ENCODE measurements at places on chromosomes 5 and 9.

- DNase-seq, result no peak
Measured at GRCh38 chr5:114500756-114501155, 138.9 kb downstream of the KCNN2 start.

DNA sequence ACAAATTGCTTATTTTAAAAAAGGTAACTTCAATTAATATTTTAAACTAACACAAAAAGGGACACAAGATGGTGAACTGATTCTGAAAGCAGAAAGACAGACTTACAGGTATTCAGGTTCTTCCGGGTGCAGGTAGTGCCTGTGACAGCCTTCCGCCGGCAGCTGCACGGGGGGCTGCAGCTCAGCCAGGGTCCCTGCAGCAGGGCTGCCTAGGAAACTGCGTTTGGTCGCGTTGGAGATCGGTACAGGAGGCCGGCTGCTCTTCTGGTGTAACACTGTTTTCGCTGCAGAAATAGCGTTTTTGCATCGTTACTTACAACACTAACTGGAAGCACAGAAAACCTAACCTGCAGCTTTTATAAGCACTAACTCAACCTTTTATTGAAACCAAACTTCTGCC, 80.0 kb downstream of the CAMSAP1 start:
- no peak for DNase-seq

GRCh38 chr5:146860213-146860893, 18.2 kb downstream of the PPP2R2B start:
- no peak for DNase-seq

GRCh38 chr9:13351778-13352386, 72.4 kb upstream of the MPDZ start:
- peak; percentile 61 for DNase-seq

GRCh38 chr5:151070449-151070848, 10.4 kb downstream of the TNIP1 start:
- peak; percentile 78 for DNase-seq

DNA sequence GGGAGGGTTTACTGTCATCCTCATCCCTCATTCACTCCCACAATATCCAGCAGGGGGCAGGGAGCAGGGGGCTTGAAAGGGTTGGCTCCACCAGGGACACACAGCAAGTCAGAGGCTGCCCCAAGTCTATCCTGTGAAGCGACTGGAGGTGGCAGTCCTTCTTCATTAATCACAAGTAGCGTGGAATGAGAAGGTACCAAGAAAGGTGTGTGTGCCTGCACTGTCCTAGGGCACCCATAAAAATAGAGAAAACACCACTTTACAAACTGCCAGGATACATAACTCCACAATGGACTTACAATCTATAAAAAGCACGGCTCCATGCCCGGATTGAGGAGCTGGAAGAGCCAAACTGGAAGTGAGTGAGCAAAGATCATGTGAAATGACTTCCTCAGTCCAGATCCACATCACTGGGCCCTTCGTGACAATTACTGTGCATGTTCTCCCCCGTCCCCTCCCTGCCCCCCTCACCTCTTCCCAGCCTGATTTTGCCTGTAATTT, 183.9 kb downstream of the SLIT3 start:
- DNase-seq, result no peak

GRCh38 chr5:82348784-82349425, 70.8 kb upstream of the RPS23 start:
- DNase-seq, result no peak

GRCh38 chr5:150644514-150644913, 4.1 kb downstream of the SYNPO start:
- no peak for DNase-seq

DNA sequence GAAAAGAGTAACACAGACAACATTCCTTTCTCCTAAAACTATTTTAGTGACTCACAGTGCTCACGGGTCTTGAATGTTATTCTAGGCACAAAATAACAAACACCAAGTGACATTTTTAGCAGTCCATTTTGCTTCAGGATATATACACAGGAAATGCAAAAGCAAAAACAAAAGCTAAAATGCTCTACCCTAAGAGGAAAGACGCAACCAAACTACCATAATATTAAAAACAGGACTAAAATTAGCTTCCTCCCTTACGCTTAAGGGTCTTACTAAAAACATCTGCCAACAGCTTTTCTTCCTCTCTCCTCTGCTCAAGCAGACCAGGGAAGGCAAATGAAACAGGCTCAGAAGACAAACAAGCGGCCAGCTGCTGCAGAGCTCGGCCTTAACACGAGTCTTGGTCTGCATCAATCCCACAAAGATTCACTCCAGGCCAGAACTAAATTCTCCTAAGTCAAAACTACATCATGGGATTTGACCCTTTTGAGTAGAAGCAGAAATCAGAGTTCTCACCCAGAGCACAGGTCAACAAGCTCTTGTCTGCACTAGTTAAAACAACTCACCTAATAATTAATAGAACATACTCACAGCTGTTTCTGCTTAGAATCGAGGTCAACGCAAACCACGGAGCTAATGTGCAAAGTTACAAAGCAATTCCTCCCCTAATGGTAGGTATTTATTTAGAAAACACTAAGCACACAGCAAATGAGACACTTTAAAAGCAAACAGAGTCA, 62.3 kb downstream of the RAPGEF1 start:
- no peak for DNase-seq

- DNase-seq, result no peak
Measured at GRCh38 chr9:119739476-119739875, 370.2 kb upstream of the BRINP1 start.

DNA sequence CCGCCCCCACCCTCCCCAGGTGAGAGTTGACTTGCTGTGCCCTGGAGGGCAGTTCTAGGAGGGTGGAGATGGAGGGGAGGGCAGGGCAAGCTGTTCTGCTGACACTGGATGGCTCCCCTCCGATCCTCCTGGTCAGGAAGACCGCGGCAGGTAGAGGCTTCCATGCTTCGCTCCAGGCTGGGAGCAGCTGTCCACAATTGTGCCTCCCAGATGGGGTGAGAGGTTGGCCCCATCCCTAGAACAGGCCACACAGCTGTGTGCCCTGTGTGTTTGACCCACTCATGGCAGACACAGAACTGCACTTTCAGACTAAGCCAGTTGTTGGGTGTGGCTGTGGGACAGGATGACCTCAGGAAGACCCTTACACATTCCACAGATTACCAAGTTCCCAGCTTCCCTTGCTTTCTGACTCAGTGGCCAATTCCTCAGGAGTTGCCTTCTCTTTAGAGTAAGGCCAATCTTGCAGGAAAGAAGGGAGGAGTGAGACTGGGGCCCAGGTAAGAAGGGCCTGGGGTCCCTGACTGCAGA, 72.1 kb upstream of the HSPA9 start:
- DNase-seq, result no peak

GRCh38 chr5:120446901-120447300, 17.2 kb upstream of the PRR16 start:
- no peak for DNase-seq

GRCh38 chr5:1965925-1966324, 83.2 kb upstream of the IRX4 start:
- no peak for DNase-seq

DNA sequence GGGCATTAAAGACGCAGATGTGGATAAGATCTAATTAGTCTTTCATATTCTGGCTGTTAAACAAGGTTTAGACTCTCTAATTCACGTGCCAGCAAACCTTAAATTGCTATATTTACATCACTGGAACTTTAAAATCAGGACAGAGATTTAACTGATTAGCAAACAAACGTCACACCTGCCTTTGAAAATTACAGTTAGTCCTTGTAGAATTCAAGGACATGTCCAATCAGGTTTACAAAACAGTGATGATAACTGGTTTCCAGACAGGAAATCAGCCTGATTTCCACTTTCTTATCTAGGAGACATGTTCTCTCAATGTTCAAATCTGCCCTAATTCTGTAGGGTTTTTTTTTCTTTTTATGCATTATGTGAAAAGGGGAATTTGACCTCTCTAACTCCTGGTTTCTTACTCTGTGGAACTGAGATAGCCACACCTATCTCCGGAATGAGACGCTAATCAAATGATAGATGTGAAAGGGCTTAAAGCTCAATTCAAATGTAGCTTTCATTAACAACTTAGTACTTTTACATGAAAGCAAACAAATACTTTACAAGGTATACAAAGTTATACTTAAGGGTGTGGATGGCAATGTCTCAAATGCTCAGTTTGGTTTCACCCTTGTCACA, 26.5 kb downstream of the SPINK5 start:
- DNase-seq, result no peak

DNA sequence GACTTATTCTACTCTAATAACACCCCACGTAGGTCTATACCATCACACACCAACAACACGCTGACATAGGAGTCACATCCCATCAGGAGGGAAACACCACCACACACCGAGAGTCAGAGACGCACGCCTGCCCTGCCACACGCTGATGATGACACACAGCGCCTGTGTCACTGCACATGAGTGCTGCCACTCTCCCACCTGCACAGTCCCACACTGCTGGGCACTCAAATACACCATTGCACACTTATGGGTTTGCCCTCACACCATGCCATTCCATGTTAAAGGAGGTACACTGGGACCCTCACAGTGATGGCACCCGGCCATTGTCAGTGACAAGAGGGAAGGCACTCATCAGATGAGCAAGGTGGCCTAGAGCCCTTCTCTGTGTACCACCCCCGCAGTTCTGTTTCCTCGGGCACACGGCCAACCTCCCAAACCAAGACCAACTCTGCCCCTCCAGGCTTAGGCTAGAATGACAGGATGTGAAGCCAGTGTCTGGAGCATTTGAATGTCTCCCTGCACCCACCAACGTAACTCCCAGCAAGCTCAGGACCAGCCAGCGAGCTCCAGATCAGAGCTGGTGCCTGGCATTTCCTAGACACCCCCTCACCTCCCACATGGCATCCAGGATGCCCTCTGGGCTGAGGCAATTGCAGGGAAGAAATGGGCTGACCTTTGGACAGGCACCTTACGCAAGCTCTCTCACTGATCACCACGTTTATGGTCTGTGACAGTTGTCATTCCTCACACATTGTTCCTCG, 3.6 kb upstream of the CPLX2 start:
- peak; percentile 60 for DNase-seq

DNA sequence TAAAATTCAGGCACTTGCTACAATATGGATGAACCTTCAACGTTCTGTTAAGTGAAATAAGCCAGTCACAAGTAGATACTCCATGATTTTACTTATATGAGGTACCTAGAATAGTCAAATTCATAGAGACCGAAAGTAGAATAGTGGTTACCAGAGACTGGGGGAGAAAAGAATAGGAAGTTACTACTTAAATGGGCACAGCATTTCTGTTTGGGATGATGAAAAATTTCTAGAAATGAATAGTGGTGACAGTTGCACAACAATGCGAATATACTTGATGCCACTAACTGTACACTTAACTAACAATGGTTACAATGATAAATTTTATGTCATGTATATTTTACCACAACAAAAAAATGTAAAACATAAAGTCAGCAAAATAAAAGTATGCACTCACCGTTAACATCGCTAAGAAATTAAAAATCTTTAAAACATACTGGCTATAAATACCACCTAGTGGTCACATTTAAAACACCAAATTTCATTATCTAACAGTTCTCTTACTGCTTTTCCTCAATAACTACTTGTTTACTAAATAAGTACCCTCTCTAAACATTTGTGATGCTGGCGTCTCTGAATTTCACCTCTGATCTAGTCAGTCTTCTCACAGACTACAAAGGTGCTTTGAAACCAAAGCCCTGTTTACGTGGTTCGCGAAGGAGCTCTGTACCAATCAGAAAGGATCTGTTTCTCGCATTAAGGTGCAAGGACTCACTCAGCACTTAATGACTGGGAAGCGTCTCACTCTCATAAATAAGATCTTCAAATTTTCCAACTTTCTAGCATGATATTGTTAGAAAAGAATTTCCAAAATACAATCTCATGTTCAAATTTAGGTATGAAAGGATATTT, 22.7 kb downstream of the KIF3A start:
- peak; percentile 43 for DNase-seq

DNA sequence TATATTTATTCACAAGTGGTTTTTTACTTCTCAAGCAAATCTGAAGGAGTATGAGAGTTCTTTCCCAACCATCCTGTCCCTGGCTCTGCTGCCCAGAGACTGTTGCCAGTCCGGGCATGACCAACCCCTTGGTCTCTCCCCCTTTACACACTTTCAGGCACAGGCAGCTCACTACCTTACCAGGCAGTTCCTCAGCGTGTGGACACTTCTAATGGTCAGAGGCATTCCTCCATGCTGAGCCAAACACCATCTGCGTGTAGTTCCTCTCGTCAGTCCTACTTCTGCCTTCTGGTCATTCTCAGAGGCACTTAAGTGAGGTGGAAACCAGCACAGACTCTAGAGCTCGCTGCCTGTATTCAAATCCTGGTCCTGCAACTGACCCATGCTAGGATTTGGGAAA, 56.1 kb downstream of the TSTD2 start:
- DNase-seq, result no peak

GRCh38 chr9:93576258-93577077, at the start of gene PHF2:
PHF2 (plus strand) TSS chr9:93576584; CDS start chr9:93576774, 190 bp downstream.
- peak; percentile 38 for DNase-seq
